ENCODE measurements at places on chromosomes 4 and X. TPM values are rescaled to one million over a fixed set of nuclear protein-coding genes. Genes with fewer than 3 reads are reported as not detected.

GRCh38 chr4:25015012-25015411 lies 15.7 kb downstream of the LGI2 start:
- DNase-seq, result no peak

GRCh38 chrX:84339507-84340364 lies 151.7 kb upstream of the RPS6KA6 start:
- DNase-seq, result peak; percentile 16

DNA sequence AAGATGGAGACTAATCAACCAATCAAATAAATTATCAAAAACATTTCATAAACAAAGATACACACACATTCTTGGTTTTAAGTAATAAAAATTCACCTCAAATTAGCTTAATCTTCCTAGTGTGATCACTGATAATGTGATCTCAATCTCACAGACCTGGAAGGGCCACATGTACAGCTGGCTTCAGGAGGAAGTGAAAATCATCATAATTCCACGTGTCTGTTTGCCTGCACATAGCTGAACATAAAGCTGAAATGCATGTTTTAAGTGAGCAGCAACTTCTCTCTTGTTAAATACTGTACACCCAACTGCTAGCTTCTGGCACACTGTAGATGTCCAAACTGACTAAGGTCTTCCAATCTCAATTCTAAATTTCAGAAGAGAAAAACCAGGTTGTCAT lies 53.8 kb downstream of the ARHGAP6 start:
- DNase-seq, result no peak

GRCh38 chr4:114036864-114037263 lies 57.4 kb upstream of the ARSJ start:
- no peak for DNase-seq

The HDAC8 gene
- polyA plus RNA-seq, result 13.0 TPM

DNA sequence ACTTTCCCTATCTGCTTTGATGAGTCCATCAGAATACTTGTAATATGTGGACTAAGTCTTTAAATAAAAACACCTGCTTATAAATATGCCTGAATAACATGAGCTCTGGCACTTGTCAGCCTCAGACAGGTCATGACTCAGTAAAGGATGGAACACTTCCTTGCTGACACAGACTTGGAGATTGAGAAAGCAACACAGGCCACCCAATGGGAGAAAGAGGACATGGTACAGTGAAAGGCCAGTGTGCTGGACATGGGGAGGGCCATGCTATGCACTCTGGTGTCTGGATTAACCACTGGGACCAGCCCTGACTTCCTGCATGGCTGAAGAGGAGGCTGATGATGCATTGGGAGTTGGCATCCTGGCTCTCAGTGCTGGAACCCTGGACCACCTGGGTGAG lies 149.5 kb downstream of the DHRSX start:
- no peak for DNase-seq

DNA sequence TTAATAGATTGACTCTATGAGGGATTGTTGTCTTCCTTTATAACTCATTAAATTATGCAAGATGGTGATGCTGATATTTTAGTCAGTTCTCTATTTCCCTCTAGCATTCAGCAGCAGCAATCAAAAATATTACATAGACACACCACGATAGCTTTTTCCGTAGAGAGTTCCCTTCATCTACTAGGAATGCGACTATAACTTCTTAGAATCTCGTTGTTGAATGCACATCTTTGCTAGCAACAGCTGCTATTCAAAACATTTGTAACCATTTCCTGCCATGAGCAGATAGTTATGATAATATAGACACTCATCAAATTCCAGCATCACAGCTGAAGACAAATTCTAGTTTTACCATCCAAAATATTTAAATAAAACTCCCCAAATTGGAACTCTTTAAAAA lies 147.4 kb upstream of the FGF13 start:
- DNase-seq, result no peak

DNA sequence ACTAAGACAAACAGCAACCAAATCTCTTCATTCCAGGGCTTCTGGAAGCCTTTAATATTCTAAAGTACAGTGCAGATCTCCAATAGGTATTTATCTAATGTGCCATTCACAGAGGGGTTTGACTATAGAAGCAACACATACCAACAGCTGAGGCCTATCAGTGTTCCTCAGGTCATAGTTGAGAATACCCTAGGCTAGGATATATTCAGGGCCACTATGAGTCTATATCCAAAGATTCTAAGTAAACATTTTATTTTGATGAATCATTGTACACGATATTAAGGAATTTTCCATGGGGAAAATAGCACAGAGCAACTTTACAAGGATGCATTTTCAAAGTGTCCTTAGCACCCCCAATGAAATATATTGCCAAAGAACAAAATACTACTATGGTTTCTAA lies 9.7 kb downstream of the SMIM10 start:
- no peak for DNase-seq

The FRMD7 gene
- polyA plus RNA-seq, result not detected

DNA sequence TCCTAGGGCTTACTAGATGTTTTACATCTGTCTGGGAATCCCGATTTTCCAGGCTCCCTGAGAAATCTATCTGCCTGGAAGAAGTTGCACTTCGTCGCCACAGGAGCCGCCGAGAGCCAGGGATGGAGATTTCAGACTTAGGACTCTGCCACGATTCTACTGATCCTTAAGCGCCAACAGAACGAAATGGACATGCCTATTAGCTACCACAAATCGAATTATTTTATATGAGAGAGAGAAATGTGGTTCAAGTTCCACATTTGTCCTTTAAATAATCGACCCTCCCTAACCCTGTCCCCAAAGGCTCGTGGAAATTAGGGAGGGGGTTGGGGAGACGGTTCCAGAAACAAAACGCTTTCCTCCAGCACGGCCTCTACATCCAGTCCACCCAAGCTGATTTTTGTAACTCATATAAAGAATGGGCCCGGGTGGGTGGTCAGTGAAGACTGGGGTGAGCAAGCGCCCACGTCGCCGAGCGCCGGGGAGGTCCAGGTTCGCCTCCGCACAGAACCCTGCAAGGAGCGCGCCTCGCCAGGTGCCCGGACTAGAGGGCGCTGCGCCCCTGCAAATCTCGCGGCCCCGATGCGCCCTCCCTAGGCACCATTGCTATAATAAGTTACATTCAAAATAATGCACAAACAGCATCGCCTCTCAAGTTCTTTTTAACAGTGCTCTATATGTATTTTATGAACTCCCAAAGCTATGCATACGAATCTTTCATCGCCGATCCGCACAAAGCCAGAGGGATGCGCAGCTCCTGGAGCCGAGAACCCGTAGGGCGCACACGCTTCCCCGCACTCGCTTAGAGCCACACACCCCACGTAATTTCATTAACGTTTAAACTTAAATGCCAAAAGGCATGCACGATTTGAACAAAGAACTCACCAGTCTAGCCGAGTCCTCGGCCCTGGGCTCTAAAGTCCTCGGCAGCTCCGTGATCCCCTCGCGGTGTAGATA lies 2.1 kb upstream of the FAT1 start:
- DNase-seq, result no peak

GRCh38 chrX:13876652-13877051 lies 59.8 kb upstream of the GPM6B start:
- DNase-seq, result no peak
